Chondrocyte (in vitro differentiated cells): ENCODE measurements at places on chromosomes 1 and 21.

- no peak for DNase-seq
Measured at GRCh38 chr1:184649451-184649888, 105.2 kb downstream of the EDEM3 start.

- no peak for DNase-seq
Measured at GRCh38 chr1:218478336-218478735, 133.2 kb downstream of the TGFB2 start.

- no peak for DNase-seq
Measured at GRCh38 chr1:211490821-211491415, 1.0 kb downstream of the RD3 start.

DNA sequence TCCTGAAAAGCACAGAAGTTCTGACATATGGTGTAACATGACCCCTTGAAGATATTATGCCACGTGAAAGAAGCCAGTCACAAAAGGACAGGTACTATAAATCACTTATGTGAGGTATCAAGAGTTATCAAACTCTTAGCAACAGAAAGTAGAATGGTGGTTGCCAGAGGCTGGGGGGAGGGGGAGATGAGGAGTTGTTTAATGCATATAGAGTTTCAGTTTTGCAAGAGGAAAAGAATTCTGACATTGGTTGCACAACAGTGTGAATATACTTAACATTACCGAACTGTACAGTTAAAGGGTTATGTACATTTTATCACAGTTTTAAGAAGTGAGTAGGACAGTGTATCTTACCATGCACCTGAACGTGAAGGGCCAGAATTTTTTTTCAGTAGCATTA is 80.0 kb downstream of the USP25 start:
- no peak for DNase-seq

DNA sequence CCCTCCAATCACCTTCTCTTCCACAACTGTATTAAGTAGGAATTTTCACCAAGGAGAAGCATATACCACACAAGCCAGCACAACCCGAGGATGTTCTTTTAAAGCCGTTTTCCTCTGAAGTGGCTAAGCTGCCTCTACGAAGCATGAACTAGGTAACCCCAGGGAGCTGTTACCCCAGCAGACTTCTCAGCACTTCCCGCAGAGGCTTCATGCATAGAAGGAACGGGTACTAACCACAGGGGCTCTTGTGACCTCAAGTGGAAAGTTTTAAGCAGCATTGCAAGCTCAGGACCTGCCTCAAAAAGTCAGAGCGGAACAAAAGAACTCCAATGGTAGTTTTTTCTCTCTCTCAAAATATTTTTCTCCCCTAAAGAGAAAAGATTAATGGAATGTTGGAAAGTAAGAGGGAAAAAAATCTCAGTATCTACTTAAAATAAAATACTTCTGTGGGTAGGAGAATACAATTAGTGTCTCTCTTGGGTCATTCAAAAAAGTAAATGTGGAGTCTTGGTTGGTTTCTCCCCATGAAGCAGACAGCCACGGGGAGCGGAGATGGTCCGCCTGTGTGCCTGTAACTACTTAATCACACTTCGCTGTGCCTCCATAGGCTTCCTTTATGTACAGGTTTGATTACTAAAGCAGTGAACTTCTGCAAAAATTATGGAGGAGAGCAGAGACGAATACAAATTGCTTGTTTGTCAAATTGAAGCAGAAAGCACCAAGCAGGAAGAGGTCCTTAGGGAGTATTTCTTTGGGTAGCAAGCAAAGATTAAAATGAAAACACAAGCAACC is 40.9 kb downstream of the STX6 start:
- DNase-seq, result no peak

GRCh38 chr1:193539731-193540459 is 353.5 kb upstream of the B3GALT2 start:
- no peak for DNase-seq

DNA sequence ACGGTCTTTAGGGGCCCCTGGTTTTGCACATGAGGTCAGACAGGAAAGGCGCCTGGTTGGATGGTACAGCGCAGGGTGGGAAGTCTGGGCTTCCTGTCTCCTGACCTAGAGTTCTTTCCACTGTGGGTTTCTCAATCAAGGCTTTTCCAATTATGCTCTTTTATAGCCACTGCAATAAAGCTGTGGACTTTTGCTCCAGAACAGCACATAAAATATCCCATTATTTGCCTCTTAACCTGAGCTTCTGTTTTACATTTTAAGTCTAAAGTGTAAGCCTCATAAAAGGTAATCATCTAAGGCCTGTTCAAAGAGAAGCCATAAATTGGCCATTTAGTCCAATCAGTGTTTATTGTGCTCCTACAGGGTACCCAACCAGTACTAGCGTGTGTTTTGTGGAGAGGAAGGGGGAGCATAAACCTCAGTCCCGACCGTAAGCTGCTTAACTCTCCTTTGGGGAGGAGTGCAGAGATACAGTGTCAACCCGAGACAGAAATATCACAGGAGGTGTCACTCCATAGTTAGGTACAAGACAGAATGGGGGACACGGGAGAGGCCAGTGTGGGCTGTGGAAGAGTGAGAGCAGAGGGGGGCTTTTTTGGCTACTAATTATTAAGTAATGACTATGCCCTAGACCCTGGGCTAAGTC is 270.0 kb downstream of the TRABD2B start:
- DNase-seq, result no peak

DNA sequence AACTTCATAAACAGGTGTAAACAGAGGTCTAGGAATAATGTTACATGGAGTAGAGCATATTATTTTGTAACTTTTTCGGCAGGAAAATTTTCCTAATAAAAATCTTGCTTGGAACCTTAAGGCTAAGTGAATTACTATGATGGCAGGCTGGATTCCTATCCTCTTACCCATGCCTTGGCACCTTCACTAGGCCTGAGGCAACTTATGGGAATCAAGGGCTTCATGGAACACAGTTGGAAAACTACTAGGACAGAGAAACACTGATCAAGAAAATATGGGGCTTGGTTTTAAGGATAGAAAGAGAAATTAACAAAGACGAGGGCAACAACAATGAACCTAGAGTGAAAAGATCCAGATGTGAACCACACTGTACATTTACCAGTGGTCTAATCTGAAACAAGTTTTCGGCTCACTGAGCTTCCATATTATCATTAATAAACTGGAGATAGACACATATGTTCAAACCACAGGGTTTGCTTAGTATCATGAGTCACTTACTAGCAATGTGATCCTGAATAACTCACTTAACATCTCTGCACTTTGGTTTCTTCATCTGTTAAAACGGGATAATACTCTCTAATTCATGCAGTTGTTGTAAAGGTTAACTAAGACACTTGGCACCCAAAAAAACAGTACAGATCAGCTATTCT is 68.5 kb downstream of the GPATCH2 start:
- no peak for DNase-seq

GRCh38 chr1:17588048-17588871 is 48.8 kb downstream of the ARHGEF10L start:
- DNase-seq, result peak; percentile 65

GRCh38 chr1:8338526-8339202 is 20.8 kb downstream of the SLC45A1 start:
- DNase-seq, result no peak

DNA sequence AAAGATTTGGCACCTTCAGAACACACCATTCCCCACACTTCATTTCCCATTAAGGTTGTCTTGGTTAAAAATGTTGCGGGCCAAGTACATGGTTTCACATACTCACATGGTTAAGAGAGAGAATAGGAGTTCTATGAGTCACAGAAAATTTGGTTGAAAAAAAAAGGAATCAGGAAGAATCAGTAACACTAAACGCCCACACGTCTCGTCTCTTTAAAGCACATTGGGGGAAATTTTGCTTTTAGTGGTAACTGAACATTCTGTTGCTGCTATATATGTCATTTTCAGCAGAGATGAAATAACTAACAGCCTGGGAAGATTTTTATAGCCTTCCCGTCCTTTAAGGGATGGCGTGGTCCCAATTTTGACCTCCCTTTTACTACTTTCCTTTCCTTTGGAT is 132.9 kb upstream of the ERG start:
- no peak for DNase-seq

DNA sequence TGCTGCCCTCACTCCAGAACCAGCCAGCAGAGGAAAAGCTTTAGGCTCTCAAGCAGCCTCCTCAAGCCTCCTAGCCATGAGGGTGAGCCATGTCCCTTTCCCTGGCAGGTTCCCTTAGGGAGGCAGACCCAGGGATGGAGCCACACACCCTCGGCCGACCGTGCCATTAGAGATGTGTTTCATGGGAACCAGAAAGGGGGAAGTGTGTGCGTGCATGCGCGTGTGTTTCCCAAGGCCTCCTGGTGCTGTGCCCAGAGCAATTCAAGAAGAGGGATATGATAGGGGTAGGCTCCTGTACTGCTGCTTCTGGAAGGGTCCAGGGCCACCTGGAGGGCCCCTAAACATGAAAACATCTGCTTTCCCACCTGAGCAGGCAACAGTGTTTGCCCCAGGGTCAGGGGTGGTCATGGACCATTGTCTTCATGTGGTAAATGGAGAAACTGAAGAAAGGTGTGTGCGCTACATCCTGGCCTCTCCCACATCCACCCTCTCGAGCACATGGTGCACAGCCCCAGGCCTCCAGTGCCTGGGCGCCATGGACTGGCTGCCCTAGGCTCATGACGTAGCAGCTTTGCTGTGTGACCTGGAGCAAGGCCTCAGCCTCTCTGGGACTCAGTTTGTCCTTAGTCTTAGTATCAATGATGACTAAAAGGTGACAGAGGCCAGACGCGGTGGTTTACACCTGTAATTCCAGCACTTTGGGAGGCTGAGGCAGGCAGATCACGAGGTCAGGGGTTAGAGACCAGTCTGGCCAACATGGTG is 48.1 kb downstream of the SYF2 start:
- no peak for DNase-seq

DNA sequence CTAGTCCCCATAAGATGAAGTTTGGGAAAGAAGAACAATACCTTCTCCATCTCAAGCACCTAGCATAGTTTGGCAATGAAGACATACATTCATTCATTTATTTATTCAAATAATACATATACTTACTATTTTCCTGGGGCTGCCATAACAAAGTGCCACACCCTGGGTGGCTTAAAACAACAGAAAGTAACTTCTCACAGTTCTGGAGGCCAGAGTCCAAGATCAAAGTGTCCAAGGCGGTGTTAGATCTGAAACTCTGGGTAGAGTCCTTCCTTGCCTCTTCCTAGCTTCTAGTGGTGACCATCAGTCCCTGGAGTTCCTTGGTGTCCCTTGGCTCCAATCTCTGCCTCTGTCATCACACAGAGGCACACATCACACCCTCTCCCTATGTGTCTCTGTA is 112.1 kb upstream of the IGSF21 start:
- DNase-seq, result no peak

DNA sequence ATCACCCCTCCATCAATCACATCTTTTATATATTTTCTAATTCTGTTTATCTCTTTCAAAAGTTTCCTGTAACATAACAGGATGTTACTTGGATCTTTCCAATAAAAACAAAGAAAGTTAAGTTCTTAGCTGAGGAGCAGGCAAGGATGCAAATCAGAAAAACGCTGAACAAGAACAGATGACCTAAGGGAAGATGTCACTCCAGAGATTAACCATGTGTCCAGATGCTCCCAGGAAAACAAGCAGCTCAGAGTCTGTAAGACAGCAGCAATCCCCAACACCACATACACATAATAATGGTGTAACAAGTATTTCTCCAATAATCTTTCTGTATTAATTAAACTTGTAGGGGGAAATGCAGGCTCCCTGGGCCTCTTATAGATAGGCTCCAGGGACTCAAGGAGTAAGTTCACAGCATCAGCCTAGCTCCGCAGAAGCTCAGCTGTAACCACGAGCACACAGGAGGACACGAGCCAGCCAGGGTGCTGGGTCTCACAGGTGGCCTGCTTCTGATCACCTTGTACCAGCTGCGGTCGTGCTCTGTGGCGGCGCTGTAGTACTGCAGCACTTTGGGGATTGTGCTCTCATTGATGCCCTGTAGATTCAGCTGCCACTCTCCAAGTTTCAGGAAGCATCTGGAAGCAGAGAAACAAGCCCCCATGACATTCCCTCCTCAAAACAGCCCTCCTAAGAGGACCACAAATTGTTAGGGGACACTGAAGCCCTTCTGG is 33.1 kb upstream of the EXOSC10 start:
- no peak for DNase-seq

- no peak for DNase-seq
Measured at GRCh38 chr1:183090391-183091006, 67.3 kb downstream of the LAMC1 start.

DNA sequence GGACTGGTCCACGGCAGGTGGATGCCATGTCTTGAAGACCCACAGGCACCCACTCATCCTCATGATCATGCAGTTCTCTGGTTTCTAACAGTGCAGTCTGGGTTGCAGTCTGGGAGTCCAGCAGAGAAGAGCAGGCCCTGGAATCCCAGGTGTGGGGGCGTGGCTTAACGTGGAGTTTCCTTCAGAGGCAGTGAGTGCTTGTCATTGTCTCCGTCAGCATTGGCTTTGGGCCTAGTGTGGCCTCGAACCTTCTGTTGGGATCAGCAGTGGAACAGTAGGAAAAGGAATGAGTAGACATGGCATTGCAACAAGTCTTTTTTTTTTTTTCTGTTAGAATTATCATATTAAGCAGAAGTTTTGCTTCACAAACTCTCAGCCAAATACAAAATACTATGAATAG is 12.8 kb downstream of the LGALS8 start:
- no peak for DNase-seq

DNA sequence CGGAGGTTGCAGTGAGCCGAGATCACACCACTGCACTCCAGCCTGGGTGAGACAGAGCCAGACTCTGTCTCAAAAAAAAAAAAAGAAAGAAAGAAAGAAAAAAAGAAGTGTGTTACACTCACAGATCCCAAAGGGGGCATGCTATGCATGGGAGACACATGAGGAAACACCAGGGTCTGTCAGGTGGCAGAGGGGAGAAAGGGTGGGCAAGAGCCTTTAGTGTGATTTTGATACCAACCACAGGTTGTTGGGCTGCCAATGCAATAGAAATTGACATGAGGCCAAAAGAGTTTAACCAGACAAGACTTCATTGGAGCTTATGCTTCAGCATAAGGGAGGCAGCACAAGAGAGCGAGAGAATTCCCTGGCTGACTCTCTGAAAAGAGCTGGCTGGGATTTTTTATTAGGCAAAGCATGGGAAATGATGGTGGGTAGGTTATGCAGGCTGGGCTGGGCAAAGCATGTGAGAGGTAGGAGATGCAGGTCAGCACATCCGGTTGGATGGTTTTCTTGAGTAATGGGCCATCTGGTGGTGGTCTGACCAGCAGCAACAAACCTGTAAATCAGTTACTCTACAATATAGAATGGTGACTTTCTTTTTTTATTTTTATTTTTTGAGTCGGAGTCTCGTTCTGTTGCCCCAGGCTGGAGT is 11.7 kb upstream of the EXTL1 start:
- DNase-seq, result no peak

DNA sequence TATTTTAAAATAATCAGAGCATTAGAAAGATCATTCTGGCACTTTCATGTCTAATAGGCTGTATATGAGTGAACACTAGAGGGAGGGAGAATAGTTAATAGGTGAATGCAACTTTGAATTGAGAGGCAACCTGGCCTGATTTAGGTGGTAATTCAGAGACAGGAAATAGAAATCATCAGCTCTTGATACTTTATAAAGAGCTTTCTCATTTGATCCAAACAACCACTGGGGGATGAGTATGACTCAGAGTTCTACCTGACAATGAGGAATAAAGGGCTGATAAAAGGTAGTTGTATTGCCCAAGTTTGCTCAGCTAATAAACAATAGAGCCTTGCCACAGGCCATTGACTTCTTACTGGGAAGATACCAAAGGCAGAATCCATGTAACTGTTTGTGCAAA is 5.2 kb upstream of the FAM89A start:
- DNase-seq, result no peak
